ENCODE measurements at places on chromosomes 7 and 10.

GRCh38 chr7:84471576-84471975, 277.0 kb upstream of the SEMA3A start:
- DNase-seq = no peak

GRCh38 chr7:43212921-43213320, 100.5 kb downstream of the HECW1 start:
- DNase-seq = no peak

DNA sequence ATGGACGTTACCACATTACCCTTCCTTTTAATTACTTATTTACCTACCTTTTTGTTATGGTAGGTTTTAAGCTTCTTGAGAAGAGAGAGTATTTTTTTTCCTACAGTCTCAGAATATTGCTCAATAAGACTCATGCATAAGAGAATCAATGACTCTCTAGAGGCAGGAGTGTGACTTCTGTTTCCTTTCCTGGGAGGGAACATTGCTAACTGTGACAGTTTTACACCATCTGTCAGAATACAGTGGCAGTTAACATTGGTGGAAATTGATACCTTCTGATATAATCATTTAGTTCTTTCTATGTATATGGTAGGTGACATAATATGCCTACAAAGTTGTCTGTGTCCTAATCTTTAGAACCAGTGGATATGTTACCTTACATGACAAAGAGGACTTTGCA, 348.7 kb upstream of the POT1 start:
- no peak for DNase-seq

GRCh38 chr7:82291931-82292330, 151.6 kb downstream of the CACNA2D1 start:
- DNase-seq = no peak

DNA sequence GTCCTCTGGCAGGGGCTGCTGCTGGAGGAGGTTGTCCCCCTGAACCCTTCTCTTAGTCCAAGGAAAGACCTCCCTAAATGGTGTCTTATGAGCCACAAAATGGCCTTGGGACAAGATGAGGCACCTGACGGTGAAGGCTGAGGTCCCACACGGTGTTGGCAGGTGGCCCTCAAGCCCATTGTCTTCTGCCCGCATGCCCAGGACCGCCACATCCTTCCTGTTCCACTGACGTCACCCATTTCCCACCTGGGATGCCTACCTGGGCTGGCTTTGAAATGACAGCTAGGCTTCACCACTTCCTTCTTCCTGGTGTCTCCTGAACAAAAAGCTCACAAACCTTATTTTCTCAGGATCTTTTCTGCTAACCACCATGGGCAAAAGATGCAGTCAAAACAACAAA, 2.1 kb upstream of the DMBT1 start:
- DNase-seq = no peak

DNA sequence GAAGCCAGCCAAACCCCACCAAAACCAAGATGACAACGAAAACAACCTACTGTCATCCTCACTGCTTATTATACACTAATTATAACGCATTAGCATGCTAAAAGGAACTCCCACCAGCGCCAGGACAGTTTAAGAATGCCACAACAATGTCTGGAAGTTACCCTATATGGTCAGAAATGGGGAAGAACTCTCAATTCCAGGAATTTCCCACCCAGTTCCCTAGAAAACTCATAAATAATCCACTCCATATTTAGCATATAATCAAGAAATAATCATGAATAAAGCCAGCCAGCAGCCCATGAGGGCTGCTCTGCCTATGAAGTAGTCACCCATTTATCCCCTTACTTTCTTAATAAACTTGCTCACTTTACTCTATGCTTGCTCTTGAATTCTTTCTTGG, 20.8 kb downstream of the MICU1 start:
- no peak for DNase-seq

DNA sequence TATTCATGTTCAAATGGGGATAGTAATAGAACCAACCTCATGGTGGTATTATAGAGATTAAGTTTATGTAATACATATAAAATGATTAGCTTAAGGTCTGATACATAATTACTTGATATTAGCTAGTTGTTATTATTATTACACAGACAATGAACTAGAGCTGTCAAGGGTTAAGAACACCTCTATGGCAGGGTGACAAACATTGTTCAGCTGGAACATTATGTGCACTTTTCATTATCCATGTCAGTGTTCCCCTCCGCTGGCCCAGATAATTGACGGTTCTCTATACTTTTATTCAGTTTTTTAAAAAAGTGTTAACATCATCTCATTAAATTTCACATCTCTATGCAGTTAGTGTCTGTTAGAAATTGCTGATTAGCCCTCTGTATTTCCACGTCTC, 142.1 kb downstream of the CDK14 start:
- DNase-seq = no peak

DNA sequence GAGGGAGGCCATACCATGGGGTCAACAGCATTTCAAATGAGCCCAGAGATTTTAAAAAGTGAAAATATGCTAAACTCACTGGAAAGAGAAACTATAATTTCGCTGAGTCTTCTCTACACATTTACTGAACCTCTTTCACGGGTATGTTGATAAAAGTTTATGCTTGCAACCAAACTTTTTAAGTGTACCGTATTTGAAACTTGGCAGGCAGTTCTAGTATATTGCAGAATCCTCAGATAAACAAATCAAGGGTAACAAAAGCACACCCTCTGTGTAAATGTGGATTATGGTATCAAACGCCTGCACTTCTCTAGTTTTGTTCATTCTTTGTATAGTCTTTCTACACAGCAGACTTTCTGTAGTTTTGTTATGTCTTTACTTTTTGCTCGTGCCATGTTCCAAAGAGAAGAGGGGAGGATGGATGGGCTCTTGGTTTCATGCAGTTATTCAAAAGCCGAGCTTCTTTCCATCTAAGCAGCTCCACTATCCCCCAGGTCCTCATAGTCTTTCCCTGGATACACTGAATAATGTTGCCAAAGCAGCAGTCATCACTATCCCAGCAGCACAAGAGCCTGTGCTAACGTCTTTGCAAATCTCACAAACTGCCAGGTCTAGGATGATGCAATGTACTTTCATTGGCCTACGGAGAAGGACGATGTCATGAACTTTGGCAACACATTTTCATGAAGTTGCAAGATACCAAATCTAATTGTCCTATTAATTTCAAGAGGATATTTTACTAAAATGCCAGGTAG, 131.2 kb downstream of the MPP7 start:
- no peak for DNase-seq

GRCh38 chr7:15463801-15464666, 97.8 kb downstream of the AGMO start:
- no peak for DNase-seq

- no peak for DNase-seq
Observed at GRCh38 chr7:34059136-34059828, 153.9 kb downstream of the BMPER start.
